ENCODE measurements at places on chromosomes 2 and 18.

DNA sequence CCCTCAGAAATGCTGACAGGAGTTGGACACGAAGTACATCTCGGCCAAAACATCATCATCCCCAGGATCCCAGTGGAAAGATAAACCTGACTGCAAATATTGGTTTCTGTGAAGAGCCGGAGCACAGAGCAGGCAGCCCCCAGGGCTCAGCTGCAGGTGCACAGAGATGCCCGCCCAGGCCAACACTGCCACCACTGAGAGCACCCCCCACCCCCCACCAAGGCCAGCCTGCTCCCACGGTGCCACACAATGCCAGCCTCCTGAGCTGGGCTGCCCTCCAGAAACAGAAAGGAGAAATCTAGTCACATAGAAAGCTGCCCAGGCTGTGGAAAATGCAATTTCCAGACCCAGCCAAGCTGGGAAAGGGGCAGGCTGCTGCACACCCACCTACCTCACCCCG, 71.7 kb downstream of the GALNT14 start:
- H3K36me3 ChIP-seq = no peaks in the 10 kb centered on the region
- no peaks in the 10 kb centered on the region for H3K4me1 ChIP-seq
- H3K27ac ChIP-seq = no peak overlapping the region
- no peaks in the 10 kb centered on the region for H3K27me3 ChIP-seq
- H3K4me3 ChIP-seq = no peak overlapping the region

DNA sequence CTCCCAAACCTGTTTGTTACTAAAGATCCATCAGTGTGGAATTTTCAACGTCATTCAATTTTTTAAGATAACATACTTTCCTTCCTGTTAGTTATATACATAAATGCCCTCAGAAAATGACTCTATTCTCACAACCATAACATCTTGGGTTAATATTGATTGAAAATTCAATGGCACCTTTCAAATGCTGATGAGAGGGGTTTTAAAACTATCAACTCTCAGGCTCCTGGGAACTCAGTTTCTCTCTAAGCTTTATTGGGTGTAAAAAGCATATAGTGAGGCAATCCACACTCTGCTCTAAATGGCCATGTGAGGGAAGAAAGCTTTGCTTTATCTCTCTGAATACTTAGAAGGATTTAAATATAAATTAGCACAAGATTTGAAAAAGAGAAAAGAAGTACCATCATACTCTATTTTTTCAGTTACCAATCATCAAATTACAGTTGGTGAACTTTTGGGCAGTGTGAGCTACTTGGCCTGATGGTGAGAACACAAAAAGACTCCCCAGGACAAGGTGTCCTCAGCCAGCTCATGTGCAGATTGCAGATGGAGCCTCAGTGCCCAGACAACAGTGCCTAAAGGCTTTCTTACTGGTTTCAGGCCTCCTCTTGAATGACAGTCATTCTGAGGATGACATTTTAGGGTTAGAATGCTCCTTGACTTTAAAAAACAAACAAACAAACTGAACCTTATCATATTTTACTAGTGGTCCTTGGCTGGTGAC, 24.6 kb upstream of the CERS6 start:
- DNase-seq = no peak
- no peaks in the 10 kb centered on the region for H3K27me3 ChIP-seq
- H3K36me3 ChIP-seq = no peaks in the 10 kb centered on the region

- H3K27me3 ChIP-seq = no peaks in the 10 kb centered on the region
- H3K27ac ChIP-seq = no peak overlapping the region
- no peak overlapping the region for H3K4me3 ChIP-seq
- no peak for DNase-seq
- H3K4me1 ChIP-seq = no peaks in the 10 kb centered on the region
Measured at GRCh38 chr2:11203480-11203879, 48.2 kb downstream of the SLC66A3 start.

DNA sequence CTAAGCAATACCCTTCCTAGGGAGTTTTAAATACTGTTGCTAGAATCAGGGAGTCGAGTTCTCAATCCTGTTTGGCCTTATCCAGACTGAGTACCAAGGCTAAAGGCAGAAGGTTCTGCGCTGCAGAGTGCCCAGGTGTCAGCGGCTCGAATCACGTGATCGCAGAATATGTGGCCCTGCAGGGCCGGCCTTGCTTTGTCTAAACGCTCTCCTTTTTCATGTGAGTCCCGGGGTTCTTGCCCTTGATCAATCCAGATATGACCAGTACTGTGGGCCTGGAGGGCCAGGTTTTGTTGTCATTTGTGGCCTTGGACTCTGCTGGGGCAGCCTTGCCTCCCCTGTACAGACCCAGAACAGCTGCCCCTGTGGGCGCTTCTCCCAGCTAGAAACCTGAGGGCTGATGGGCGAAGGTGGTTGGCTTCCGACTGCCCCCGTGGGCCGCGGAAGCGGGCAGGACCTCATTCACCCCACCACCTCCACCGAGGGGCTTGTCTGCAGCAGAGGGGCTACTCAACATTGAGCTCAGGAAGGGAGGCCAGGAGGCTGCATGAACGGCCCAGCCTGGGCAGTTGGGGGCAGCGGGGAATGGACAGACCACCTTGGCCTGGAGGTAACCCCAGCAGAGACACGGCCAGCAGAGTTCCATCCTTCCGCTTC, 225.0 kb downstream of the ALPK2 start:
- no peaks in the 10 kb centered on the region for H3K27me3 ChIP-seq
- H3K27ac ChIP-seq = no peak overlapping the region
- DNase-seq = no peak
- no peaks in the 10 kb centered on the region for H3K4me1 ChIP-seq

DNA sequence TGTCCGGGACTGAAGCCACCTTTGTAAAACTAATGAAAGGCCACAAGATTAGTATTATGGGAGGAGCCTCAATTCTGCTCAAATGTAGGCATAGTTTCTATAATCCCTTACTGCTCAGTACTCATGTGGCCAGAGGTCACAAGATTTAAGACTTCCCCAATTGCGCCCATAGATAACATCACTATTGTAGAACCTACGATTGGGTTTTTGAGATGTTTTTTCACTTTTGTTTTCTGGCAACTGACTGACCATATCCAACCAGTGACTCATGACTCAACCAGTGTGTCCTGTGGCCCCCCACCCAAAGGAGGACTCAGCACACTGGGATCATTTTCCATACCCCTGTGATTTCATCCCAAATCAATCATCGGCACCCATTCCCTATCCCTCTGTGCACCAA, 15.2 kb upstream of the TSPYL6 start:
- no peak for DNase-seq
- H3K4me3 ChIP-seq = no peak overlapping the region
- H3K27ac ChIP-seq = no peak overlapping the region
- H3K4me1 ChIP-seq = no peaks in the 10 kb centered on the region
- H3K36me3 ChIP-seq = no peaks in the 10 kb centered on the region

GRCh38 chr2:204335451-204336058, 209.7 kb upstream of the PARD3B start:
- no peaks in the 10 kb centered on the region for H3K27me3 ChIP-seq
- no peak overlapping the region for H3K27ac ChIP-seq
- no peak for DNase-seq
- H3K36me3 ChIP-seq = no peaks in the 10 kb centered on the region

GRCh38 chr2:210000464-210001324, 1.7 kb upstream of the RPE start:
- H3K36me3 ChIP-seq = no peaks in the 10 kb centered on the region
- no peak overlapping the region for H3K27ac ChIP-seq
- H3K27me3 ChIP-seq = no peaks in the 10 kb centered on the region
- no peak for DNase-seq

DNA sequence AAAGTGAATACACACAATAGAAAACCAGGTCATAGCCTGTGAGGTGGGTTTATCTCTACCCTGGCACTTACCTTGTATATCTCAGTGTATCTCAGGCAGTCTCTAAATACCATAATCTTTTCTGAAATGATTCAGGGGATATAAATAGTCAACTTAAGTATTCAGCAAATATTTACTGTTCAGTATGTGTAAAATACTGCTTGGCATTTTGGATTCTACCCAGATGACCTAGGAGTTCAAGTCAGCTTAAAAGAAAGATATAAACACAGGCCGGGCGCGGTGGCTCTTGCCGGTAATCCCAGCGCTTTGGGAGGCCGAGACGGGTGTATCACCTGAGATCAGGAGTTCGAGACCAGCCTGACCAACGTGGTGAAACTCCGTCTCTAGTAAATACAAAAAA, 23.8 kb downstream of the GRHL1 start:
- no peak overlapping the region for H3K4me3 ChIP-seq
- H3K27ac ChIP-seq = no peak overlapping the region
- H3K4me1 ChIP-seq = no peaks in the 10 kb centered on the region
- H3K27me3 ChIP-seq = no peaks in the 10 kb centered on the region
- DNase-seq = no peak

DNA sequence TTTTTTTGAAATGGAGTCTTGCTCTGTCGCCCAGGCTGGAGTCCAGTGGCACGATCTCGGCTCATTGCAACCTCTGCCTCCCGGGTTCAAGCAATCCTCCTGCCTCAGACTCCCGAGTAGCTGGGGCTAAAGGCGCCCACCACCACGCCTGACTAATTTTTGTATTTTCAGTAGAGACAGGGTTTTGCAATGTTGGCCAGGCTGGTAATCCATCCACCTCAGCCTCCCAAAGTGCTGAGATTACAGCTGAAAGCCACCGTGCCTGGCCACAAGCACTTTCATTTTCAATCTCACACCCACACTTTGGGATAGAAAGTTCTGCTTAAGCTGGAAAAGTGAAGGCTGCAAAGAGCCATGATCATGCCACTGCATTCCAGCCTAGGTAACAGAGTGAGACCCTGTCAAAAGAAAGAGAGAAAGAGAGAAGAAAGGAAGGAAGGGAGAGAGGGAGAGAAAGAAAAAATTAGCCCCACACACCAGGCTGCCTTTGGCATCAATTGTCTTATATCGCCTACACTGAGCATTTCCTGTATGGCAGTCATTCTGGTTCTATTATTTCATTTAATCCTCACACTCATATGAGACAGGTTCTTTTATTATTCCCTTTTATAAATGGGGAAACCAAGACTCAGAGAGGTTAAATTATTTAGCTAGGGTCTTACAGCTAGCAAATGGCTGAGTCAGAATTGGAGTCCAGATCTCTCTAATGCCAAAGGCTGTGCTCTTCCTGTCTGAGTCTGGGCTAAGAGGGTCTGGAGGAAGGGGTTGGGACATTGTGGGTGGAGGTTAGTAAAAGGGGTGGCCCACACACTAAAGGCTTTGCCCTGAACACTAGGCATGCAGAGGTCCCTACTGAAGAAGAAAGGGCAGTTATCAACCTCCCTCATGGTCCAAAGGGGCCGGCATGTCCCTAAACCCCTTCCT, 37.9 kb upstream of the PKDCC start:
- no peak for DNase-seq
- no peaks in the 10 kb centered on the region for H3K4me1 ChIP-seq
- H3K4me3 ChIP-seq = no peak overlapping the region
- H3K27me3 ChIP-seq = no peaks in the 10 kb centered on the region

DNA sequence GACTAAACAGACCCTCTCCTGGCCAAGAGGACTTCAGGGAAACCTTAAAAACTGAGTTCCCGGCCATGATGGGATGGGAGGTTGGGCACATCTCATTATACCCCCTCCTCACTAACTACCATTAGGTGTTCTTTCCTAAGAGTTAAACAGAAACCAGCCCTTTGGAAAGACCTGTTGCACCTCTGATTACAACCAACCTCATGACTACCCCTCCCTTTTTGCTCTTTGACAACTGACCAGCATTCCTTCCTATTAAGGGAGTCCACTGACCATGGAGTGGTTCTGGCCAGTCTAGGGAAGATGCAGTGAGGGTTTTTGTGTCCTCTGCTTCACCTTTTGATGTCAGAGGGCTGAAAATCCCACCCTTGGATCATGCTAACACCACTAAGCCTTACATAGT, 44.5 kb upstream of the FRZB start:
- H3K4me1 ChIP-seq = no peaks in the 10 kb centered on the region
- no peaks in the 10 kb centered on the region for H3K36me3 ChIP-seq
- no peak overlapping the region for H3K4me3 ChIP-seq
- no peak for DNase-seq
- H3K27me3 ChIP-seq = no peaks in the 10 kb centered on the region
- H3K27ac ChIP-seq = no peak overlapping the region

DNA sequence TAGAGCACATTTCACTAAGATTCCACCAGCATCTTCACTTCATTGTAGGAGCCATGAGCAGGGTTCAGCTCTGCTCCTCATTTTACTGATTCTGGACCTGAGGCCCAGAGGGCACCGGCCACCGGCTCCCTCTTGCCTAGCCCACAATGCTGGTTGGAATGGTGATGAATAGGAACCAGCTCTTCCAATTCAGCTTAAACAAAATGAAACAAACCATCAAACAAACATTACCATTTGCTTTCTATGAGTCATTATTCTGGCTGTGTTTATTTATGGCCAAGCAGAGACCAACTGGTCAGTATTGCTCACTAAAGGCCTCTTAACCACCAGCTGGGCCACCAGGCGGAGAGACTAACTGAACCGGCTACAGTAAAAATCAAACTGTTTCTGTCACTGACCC, 176.7 kb downstream of the MTX2 start:
- peaks cover 10% of the 10 kb centered on the region for H3K4me1 ChIP-seq
- H3K36me3 ChIP-seq = no peaks in the 10 kb centered on the region
- no peaks in the 10 kb centered on the region for H3K27me3 ChIP-seq
- no peak overlapping the region for H3K4me3 ChIP-seq
- DNase-seq = no peak

- no peak overlapping the region for H3K4me3 ChIP-seq
- DNase-seq = no peak
- H3K4me1 ChIP-seq = no peaks in the 10 kb centered on the region
- H3K27me3 ChIP-seq = no peaks in the 10 kb centered on the region
Measured at GRCh38 chr2:79971807-79972206, 332.7 kb downstream of the LRRTM1 start.

GRCh38 chr2:46390036-46390435, 89.3 kb upstream of the TMEM247 start:
- no peak overlapping the region for H3K4me3 ChIP-seq
- H3K36me3 ChIP-seq = no peaks in the 10 kb centered on the region
- no peaks in the 10 kb centered on the region for H3K4me1 ChIP-seq
- no peak for DNase-seq

GRCh38 chr2:204272610-204273287, 272.5 kb upstream of the PARD3B start:
- H3K4me1 ChIP-seq = peaks cover 3% of the 10 kb centered on the region
- H3K4me3 ChIP-seq = no peak overlapping the region
- H3K27me3 ChIP-seq = no peaks in the 10 kb centered on the region
- no peaks in the 10 kb centered on the region for H3K36me3 ChIP-seq
- no peak for DNase-seq

DNA sequence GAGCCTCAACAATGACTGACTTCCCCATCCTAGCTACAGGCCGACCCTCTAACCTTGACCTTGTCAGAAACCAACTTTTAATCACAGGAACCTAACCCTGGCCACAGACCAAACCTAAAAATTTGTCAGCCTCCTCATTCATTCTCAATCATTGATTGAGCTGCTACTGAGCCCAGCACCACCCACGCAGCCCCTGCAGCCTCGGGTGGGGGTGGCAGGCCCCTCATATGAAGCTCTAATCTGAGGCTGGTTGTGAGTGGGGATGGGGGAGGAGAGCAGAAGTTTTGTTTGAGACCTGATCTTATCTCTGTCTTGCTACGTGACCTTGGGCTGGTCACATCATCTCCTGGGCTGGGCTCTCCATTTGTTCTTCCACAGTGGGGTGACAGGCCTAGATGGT, 99.5 kb upstream of the EPAS1 start:
- H3K27me3 ChIP-seq = no peaks in the 10 kb centered on the region
- no peaks in the 10 kb centered on the region for H3K4me1 ChIP-seq
- DNase-seq = no peak
- H3K4me3 ChIP-seq = no peak overlapping the region
- H3K27ac ChIP-seq = no peak overlapping the region
